GM12892 (cell line): ENCODE measurements at places on chromosomes 7 and 10.

DNA sequence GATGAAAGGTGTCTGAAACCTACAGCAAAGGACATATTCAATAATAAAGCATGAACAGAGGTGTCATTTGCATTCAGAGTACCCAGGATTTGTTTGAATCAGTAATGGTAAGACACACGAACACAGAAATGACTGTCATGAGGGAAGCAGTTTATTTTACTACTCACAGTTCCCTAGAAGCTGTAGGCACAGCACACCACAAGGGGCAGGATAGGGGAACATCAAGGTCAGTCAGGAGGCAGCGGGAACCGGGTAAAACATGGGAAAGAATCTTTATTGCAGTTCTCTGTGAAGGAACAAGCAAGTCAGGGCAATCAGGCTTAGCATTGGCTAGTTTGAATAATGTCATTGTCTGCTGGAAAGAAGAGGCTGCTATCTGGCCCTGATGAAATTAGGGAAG lies 70.2 kb upstream of the PDSS1 start:
- no peak for DNase-seq

- no peak for DNase-seq
These were observed 6.7 kb upstream of the PAXIP1 start for GRCh38 chr7:155009570-155010157.

- no peak for DNase-seq
These were observed 5.3 kb downstream of the LARP4B start for GRCh38 chr10:926075-926698.

GRCh38 chr10:131396121-131397050 lies 84.9 kb upstream of the TCERG1L start:
- DNase-seq: no peak

DNA sequence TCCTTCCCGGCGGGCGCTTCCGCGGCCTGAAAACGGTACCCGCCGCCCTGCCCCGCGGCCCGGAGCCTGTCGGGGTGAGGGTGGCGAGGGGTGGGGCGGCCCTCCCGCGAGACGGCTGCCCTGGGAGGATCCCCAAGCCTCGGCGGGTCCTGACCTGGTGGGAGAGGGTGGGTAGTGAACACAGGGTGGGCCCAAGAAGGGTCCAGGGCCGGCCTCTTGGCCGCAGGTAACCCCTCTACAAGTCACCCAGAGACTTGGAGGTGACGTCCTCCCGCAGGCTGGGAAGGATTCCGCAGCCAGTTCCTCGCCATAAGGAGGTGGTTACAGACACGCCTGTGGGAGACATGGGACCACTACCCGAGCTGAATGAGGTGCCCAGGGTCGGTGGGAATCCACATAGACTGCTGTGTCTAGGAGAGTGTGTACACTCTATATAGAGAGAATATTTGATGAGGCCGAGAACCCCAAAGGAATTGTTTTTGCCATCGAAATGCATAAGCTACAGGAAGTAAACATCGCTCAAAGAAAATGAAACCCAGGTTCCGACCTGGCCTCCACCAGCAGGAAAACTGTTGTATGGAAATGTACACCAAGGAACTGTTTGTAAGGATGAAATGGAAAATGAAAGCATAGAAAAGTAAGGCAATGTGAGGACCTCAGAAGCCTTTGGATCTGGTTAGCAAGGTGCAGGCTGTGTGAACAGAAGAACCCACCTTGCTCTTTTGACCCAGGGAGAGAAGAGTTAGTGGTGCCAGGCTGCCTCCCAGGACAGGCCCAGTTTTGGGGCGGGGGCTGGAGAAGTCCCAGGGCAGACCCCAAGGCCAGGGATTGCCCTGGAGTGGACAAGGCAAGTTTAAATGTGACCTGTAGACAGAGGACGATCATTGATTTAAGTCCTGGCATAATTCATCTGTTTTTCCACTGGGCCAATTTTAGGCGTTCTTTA lies 659 bp downstream of the OPTN start:
- DNase-seq: peak; percentile 27

GRCh38 chr10:130377986-130378540 lies 241.9 kb downstream of the GLRX3 start:
- no peak for DNase-seq

DNA sequence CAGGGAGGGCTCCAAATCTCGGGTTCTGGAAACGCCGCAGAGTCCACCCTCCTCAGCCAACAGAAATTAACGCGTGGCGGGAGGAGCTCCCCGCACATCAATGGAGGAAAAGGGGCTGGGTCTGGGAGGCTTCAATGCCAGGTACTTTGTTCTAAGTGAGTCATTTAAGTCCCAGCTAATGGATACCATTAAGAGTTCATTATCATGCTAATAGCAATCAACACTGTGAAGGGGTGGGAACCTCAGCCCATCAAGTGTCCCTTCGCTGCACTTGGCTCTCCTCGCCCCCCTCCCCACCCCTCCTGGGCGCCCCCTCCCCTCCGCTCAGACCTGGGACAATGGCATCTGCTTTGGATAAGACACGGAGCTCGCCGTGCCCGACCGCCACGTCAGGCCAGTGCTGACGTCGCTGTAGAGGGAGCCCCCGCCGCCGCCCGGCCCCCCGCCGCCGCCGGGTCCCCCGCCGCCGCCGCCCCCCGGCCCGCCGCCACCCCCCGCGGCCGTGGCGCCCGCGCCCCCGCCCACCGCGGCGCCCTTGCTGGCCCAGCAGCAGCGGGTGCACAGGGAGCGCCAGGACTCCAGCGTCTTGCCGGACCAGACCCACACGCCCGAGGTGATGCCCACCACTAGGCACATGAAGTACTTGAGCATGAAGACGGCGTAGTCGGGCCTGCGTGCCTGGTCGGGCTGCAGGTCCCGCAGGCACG lies 2.9 kb downstream of the FZD8 start:
- DNase-seq: no peak
